Progenitor cell of endocrine pancreas (in vitro differentiated cells): ENCODE measurements at places on chromosomes 7 and 10.
A peak's percentile ranks its signal among the peaks of the same experiment; 100 is the strongest.

GRCh38 chr7:12581897-12582296 lies 11.4 kb downstream of the SCIN start:
- no peak for DNase-seq
- H3K36me3 ChIP-seq: no peaks in the 10 kb centered on the region
- H3K4me3 ChIP-seq: no peak overlapping the region
- H3K27me3 ChIP-seq: no peaks in the 10 kb centered on the region
- peaks cover 9% of the 10 kb centered on the region for H3K4me1 ChIP-seq

DNA sequence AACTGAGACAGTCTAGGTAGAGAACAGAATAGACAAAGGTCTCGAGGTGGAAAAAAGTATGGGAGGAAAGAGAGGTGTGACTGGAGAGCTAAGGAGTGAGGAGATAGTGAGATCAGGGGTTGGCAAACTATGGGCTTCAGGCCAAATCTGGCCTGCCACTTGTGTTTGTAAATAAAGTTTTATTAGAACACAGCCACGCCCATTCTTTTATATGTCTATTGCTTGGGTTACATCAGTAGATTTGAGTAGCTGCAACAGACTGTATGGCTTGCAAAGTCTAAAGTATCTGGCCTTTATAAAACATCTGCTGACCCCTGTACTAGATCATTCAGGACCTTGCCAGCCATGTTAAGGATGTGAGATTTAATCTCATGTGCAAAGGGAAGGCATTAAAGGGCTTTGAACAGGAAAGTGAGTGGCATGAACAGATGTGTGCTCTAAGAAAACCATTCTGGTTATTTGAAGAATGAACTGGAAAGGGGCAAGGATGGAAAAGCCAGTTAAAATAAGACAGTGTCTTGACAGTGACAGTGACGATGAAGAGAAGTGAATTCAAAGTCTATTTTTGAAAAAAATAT lies 240.3 kb downstream of the RNLS start:
- no peak overlapping the region for H3K4me3 ChIP-seq
- DNase-seq: no peak
- H3K36me3 ChIP-seq: no peaks in the 10 kb centered on the region
- peaks cover 40% of the 10 kb centered on the region for H3K27me3 ChIP-seq

GRCh38 chr7:133977409-133978274 lies 149.5 kb upstream of the LRGUK start:
- DNase-seq: no peak
- H3K27ac ChIP-seq: peak overlapping the region; percentile 49
- H3K4me1 ChIP-seq: peaks cover 3% of the 10 kb centered on the region
- no peak overlapping the region for H3K4me3 ChIP-seq
- H3K27me3 ChIP-seq: no peaks in the 10 kb centered on the region
- H3K36me3 ChIP-seq: peaks cover 4% of the 10 kb centered on the region

DNA sequence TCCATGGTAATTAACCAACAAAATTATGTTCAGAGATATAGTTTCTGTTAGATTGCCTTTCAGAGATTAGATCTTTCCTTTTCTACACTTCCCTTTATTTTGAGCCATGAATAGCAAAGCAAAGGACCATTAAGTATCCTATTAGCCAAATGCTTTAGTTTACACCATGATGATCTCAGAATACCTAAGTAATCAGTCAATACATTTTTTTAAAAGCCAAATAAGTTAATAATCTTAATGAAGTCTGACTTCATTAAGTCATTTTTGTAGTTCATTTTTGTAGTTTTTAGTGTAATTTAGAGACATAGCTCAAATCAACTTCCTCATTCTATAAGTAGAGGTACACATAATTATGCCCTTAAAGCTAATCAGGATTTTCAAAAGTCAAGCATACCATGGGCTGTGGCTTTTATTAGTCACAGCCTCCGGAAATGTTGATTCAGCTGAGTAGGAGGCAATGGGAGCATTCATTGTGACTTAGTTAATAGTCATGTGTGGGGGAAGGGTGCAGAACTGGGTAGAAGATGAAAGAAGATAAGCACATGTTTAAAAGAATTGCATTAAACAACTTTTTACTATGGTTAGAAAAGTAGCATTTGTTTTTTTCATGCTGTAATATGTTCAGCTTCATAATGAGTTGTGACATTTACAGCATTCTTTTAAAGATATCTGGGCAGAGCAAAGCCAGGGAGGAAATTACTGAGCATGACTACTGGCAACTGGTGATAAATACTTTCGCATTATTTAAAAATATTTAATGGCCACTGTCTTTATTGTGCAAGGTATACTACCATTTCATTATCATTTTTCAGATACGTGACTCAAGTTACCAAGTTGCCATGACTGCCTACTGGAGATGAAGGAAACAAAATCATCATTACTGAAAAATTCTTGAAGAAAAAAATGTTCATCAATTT lies 57.3 kb upstream of the CCDC71L start:
- DNase-seq: no peak
- no peak overlapping the region for H3K27ac ChIP-seq
- H3K36me3 ChIP-seq: no peaks in the 10 kb centered on the region
- no peaks in the 10 kb centered on the region for H3K4me1 ChIP-seq
- H3K27me3 ChIP-seq: peaks cover 2% of the 10 kb centered on the region
- no peak overlapping the region for H3K4me3 ChIP-seq

- H3K4me1 ChIP-seq: no peaks in the 10 kb centered on the region
- H3K27me3 ChIP-seq: peaks cover 46% of the 10 kb centered on the region
- H3K4me3 ChIP-seq: no peak overlapping the region
- no peak overlapping the region for H3K27ac ChIP-seq
These were observed 97.0 kb upstream of the FAM20C start for GRCh38 chr7:95180-95862.

GRCh38 chr10:49083261-49083660 lies 32.1 kb downstream of the VSTM4 start:
- DNase-seq: no peak
- H3K27ac ChIP-seq: peak overlapping the region; percentile 65
- H3K4me1 ChIP-seq: peaks cover 7% of the 10 kb centered on the region

- H3K27ac ChIP-seq: no peak overlapping the region
- no peaks in the 10 kb centered on the region for H3K36me3 ChIP-seq
- H3K27me3 ChIP-seq: peaks cover 61% of the 10 kb centered on the region
- no peak for DNase-seq
- peaks cover 2% of the 10 kb centered on the region for H3K4me1 ChIP-seq
These were observed 29.4 kb downstream of the SRRM3 start for GRCh38 chr7:76231071-76231470.

GRCh38 chr7:131424219-131424822 lies 96.6 kb downstream of the MKLN1 start:
- peak overlapping the region; percentile 54 for H3K27ac ChIP-seq
- H3K4me3 ChIP-seq: no peak overlapping the region
- H3K4me1 ChIP-seq: no peaks in the 10 kb centered on the region
- DNase-seq: no peak
- H3K27me3 ChIP-seq: no peaks in the 10 kb centered on the region
- H3K36me3 ChIP-seq: peaks cover 9% of the 10 kb centered on the region

- H3K27ac ChIP-seq: no peak overlapping the region
- H3K4me3 ChIP-seq: no peak overlapping the region
- H3K4me1 ChIP-seq: peaks cover 7% of the 10 kb centered on the region
These were observed 231.6 kb downstream of the GRM8 start for GRCh38 chr7:127021019-127021738.

DNA sequence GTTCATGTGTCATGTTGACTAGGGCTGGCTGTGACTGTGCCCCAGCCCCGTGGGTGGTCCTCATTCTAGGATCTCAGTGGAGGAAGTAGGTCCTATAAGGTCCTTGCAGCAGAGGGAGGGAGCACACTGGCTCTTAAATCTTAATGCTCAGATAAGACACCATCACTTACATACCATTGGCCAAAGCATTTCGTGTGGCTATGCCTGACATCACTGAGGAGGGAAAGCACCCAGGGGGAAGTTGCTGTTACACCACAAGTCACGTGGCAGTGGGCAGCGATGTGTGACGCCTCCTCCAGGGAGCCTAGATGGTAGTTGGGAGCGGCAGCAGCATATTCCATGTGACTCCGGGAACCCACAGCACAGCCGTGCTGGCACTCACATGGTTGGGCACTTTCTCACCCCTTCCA lies 224.7 kb upstream of the SH2B2 start:
- H3K4me1 ChIP-seq: peaks cover 4% of the 10 kb centered on the region
- H3K4me3 ChIP-seq: no peak overlapping the region
- no peak for DNase-seq
- peak overlapping the region; percentile 89 for H3K27ac ChIP-seq
- no peaks in the 10 kb centered on the region for H3K27me3 ChIP-seq

GRCh38 chr7:107856806-107857540 lies 34.0 kb upstream of the DLD start:
- H3K4me1 ChIP-seq: peaks cover 11% of the 10 kb centered on the region
- no peak overlapping the region for H3K4me3 ChIP-seq
- no peaks in the 10 kb centered on the region for H3K36me3 ChIP-seq

- DNase-seq: no peak
- no peak overlapping the region for H3K27ac ChIP-seq
- peaks cover 31% of the 10 kb centered on the region for H3K27me3 ChIP-seq
- no peak overlapping the region for H3K4me3 ChIP-seq
These were observed 191.5 kb downstream of the MGMT start for GRCh38 chr10:129658376-129659072.

DNA sequence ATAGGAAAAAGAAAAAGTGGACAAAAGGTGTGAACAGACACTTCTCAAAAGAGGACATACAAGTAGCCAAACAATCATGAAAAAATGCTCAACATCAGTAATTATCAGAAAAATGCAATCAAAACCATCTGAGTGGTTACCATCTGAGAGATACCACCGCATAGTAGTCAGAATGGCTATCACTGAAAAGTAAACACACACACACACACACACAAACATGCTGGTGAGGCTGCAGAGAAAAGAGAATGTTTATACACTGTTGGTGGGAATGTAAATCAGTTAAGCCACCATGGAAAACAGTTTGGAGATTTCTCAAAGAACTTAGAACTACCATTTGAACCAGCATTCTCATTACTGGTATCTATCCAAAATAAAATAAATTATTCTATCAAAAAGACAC lies 145.7 kb downstream of the CYP26A1 start:
- DNase-seq: no peak
- no peak overlapping the region for H3K4me3 ChIP-seq
- no peaks in the 10 kb centered on the region for H3K36me3 ChIP-seq
- no peak overlapping the region for H3K27ac ChIP-seq
- H3K27me3 ChIP-seq: no peaks in the 10 kb centered on the region
